ENCODE measurements at places on chromosomes 13 and 19.
A peak's percentile ranks its signal among the peaks of the same experiment; 100 is the strongest.

DNA sequence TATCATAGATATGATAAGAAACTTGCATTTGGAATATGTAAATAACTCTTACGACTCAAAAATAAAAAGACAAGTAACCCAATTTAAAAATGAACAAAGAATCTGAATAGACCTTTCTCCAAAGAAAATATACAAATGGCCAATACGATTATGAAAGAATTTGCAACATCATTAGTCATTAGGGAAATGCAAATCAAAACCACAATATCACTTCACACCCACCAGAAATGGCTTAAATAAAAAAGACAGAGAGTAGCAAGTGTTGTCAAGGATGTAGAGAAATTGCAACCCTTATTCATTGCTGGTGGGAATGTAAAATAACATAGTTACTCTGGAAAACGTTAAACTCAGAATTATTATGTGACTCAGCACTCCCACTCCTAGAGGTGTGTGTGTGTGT, 226.6 kb upstream of the MAB21L1 start:
- DNase-seq, result no peak

GRCh38 chr13:40494946-40495620, 171.4 kb downstream of the FOXO1 start:
- no peak for DNase-seq

GRCh38 chr19:35114353-35115176, 1.1 kb upstream of the FXYD3 start:
- peak; percentile 82 for DNase-seq

GRCh38 chr13:112756967-112757758, 67.3 kb downstream of the ATP11A start:
- DNase-seq, result no peak

Measured in left lung (tissue), 14 donors.